ENCODE measurements at places on chromosomes 6 and 20.

DNA sequence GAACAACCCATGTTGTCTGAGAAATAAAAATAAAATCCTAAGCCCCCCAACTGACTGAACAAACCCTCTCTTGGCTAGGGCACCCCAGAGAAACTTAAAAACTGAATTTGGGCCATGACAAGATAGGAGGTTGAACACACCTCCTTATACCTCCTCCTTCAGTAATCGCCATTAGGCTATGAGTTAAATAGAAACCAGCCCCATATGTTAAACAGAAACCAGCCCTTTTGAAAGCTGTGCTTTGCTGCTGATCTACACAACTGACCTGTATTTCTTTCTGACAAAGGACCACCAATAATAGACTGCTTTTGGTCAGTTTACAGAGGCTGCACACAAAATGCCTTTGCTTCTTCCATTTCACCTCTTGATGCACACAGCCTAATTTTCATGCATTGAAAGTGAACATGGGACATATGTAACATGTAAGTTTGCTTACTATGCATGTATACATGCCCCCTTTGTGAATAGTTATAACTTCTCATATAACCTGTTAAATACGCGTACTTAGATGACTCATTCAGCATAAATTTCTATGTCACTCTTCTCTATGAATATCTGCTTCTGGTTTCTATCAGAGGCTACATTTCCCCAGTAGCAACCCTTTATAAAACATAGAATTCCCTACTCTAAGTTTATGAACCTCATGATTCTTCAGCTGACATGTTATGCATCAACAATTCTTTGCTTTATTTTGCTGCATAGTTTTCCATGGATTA lies 462.9 kb downstream of the COL12A1 start:
- no peak for DNase-seq

GRCh38 chr6:42269553-42269952 lies 51.9 kb upstream of the MRPS10 start:
- DNase-seq: no peak

DNA sequence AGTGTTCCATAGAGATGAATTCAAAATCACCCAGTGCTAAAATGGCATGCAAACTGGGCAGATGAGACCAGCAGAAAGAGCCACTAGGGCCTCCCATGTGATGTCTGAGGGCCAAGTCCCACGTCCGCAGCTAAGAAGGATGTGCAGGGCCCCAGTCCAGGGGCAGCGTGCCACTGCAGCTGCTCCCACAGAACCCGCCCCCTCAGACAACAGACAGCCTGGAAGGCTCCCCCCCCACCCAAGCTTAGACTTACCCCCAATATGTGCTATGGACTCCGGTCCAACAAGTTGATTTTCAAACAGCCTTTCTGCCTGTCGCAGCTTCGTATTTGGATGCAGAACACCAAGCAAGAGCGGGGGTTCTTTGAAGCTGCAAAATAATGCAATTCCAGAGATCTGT lies 14.0 kb downstream of the APMAP start:
- no peak for DNase-seq

DNA sequence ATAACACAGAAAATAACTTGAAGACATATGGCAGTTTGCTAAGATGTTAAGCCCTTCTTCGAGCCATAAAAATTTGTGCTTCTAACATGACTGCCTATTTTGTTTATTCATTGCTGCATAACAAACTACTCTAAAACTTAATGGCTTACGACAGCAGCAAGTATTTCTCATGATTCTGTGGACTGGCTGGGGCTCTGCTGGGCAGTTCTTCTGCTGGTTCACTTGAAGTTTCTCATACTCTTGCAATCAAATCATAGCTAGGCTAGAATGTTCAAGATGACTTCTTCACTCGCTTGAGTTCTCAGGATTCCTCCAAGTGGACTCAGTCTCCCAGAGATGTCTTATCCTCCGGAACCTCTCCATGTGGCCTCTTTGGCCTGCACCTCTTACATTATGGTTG lies 33.4 kb downstream of the CENPW start:
- DNase-seq: no peak

DNA sequence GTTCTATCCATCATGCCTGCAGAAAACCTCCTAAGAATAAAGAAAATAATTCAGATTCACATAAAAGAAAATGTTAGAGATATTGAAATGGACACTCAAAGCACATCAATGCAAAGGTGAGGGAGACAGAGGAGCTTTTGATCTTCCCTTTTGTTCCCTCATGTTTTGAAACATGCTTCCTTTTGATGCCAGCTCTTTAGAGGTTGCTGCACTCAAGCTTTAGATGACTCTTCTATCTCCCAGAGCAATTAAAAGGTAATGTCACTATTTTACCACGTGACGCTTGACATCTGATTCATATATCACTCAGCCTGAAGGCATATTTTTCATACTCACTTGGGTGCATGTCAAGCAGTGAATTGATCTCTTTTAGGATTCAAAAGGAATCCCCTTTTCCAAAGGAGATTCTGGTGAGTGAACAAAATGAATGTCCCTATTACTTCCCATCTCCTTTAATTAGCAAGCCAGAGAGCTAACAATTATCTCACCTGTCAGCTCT lies 1026.7 kb downstream of the KIF16B start:
- DNase-seq: no peak

DNA sequence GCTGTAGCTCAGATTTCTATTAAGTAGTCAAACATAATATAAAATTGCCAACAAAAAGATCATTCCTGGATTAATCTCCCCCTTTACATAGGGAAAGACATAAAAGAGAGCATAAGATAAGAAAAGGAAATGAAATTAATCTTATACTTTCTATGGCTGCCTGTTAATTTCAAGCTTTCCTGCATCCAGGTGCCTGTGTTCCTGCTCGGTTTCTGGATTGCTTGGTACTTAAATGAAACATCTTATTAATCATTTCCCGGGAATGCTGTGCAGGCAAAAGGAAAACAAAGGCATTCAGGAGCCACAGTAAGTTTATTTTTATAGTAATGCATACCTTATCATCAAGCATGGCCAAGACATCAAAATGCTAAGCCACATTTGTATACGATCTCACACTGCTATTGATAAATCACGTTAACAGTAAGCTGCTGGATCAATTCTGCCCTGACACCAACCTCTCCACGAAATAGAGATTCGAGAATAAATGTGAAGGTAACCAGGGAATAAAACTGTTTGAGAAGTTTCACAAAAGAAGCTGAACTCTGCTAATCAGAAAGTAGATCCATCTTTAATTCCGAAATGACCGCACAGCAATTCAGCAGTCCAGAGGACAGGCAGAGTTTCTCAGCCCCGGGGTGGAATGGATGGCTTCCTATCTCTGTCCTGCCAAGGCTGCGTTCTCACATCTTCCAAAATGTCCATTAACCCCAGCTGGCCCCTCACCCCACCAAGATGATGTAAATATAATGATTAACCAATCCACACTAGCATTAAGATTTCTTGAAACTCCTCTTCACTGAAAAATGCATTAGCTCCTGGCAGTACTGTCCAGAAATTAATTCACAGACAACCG lies 32.6 kb upstream of the APCDD1L start:
- no peak for DNase-seq

DNA sequence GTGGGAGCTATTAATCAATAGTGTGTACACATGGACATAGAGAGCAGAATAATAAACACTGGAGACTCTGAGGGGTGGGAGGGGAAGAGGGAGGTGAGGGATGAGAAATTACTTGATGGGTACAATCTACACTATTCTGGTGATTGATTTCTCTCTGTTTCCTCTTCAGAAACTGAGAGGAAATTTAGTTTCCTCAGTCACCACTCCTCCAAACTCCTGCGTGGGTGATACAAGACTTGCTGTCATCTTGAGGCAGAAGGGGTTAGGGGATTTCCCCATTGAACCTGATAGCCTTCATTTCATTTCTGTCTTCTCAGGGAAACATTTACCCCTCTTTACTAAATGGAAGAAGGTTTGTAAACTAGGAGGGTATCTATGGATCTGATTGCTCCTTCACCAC lies 84.3 kb upstream of the ESR1 start:
- DNase-seq: no peak

DNA sequence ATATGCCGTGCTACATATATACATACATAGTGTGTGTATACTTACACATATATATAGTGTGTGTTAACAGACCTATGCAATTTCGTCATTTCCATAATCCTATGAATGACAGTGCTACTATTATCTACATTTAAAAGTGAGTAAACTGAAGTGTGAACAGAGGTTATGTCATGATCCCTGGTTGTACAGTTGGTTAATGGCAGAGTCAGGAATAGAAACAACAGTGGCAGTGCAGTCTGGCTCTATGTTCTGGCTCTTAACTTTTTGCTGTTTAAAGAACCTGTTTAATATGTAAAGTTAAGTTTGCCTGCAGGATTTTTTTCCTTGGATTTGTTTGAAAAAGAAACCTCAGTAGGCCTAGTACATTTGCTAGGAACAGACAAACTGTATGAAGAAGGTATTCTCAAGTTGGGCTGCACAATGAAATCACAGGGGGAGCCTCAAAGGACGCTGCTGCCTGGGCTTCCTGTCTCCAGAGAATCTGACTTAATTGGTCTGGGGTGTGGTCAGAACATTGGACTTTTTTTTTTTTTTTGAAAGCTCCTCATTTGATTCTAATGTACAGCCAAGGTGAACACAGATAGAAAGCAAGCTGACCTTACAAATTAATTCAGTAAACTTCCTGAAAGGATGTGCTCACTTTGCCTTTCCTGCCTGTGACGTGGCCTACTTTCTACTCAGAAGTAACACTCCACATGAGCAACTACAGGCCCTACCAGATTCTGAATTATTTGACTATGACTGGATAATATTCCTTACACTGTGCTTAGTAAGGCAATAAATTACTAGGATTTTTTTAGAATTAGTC lies 29.4 kb downstream of the PLCB1 start:
- no peak for DNase-seq

- no peak for DNase-seq
These were observed 11.7 kb downstream of the UST start for GRCh38 chr6:148758492-148758891.

- peak; percentile 44 for DNase-seq
These were observed 963 bp upstream of the RMND1 start for GRCh38 chr6:151452750-151453427.

- no peak for DNase-seq
These were observed 155.0 kb downstream of the TMEM200A start for GRCh38 chr6:130520801-130521200.

- no peak for DNase-seq
These were observed 231.3 kb upstream of the FLRT3 start for GRCh38 chr20:14568701-14569100.

GRCh38 chr6:136541395-136541794 lies 8.8 kb downstream of the MAP7 start:
- no peak for DNase-seq

GRCh38 chr6:4402477-4402976 lies 267.2 kb upstream of the ECI2 start:
- DNase-seq: no peak

DNA sequence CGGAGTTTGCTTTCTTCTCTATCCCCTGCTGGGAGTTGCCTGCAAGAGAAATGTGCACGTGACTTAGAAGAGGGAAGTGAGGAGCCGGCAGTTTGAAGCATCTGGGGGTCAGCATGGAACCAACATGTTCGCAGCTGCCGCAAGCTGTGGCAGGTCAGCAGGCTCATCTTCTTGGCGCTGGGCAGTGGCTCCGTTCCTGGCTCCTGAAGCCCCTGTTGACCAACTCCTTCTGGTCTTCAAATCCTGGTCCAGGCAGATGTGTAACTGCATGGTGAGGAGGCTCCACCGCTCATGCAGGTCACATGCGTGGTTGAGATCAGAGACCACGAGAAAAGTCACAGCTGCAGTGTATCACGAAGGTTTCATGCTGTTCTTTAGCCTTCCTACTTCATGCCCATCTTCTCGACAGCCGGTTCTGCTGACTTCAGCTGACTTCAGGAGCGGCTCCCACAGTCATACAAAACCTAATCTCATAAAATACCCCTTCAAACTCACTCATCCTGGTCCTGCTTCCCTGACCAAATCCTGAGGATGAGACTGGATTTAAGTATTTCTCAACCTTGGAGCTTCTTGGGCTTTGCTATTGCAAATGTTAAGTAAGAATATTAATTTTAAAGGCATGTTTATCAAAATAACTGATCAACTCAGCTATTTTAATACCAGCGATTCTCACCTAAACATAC lies 44.9 kb upstream of the BCAS1 start:
- DNase-seq: no peak

Measured in left hindlimb (tissue), 1 donor.